HS-5 (cell line): ENCODE measurements at places on chromosomes 7 and 10.

GRCh38 chr10:100972115-100972903, 3.0 kb downstream of the SEMA4G start:
- no peak for DNase-seq

DNA sequence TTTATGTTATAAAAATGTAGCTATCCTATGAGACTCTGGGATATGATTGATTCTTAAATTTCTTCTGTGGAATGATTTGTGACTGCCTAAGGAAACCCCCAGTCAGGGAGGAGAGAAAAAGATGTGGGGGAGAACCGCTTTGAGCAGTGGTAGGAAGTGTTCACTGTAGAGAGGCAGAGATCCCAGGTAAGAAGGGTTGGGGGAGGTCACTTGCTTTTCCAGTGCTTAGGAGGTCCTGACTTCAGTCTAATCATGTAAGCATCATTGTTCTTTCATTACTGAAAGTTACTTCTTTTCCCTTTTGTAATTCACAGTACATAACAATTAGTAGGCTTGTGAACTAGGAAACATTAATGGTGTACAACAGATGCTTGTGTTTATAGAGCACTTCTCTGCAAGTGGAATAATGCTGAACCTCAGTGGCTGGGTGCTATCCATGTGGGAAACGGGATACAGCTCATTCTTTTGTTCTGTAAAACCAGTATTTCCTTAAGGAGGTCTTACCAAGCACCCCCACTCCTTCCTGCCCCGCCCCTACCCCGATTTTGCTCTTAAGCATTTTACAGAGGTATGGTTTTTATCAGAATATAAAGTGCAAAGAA, 165.4 kb downstream of the ST7 start:
- DNase-seq = no peak

DNA sequence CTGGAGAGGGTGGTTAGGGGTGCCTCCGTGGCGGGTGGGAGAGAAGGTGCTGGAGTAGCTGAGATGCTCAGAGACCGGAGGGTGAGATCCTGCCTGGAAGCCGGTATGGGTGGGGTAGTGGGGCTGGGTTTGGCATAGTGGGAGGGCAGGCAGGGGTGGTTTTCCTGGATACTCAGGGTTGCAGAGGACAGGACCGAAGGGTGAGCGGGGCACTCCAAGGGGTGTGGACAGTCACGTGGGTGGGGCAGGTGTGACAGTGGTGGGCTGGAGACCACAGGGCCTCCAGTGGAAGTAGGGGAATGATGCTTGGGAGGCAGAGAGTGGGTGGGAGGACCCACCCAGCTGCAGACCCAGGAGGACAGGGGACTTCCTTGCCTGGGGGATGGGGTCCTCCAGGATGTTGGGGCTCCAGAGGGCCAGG, 1.9 kb downstream of the SCART1 start:
- no peak for DNase-seq

DNA sequence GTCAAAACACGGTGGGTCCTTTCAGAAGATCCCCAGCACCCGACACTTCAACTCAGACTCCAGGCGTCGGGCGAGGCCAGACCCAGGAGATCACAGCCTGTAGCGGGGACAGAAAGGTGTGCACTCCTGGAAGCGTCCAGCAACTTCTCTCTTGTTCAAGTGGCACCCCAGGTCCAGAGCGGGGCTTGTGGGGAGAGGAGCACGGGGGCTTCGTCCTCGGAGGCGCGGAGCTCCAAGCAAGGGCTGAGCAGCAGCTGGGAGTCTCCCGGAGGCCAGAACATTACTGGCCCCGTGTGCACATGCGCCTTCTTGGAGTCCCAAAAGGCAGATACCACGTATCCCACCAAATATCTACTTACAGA, 54.9 kb downstream of the ZRANB1 start:
- DNase-seq = no peak

DNA sequence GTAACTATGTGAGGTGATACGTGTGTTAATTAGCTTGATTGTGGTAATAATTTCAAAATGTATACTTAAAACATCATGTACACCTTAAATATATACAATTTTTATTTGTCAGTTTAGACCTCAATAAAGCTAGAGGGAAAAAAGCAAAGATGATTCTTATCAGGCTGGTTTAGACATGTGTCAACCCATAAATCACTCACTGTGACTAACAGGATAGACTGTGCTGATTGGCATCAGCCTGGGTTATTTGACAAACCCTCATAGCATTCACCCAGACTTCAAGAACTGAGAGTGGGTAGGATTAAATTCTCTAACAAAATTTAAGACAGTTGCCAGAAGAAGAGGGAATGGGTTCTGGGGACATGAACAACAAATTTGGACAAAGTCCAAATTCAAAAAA, 73.8 kb upstream of the TMEM140 start:
- DNase-seq = no peak

GRCh38 chr10:75367021-75367487, 34.5 kb downstream of the ZNF503 start:
- no peak for DNase-seq

DNA sequence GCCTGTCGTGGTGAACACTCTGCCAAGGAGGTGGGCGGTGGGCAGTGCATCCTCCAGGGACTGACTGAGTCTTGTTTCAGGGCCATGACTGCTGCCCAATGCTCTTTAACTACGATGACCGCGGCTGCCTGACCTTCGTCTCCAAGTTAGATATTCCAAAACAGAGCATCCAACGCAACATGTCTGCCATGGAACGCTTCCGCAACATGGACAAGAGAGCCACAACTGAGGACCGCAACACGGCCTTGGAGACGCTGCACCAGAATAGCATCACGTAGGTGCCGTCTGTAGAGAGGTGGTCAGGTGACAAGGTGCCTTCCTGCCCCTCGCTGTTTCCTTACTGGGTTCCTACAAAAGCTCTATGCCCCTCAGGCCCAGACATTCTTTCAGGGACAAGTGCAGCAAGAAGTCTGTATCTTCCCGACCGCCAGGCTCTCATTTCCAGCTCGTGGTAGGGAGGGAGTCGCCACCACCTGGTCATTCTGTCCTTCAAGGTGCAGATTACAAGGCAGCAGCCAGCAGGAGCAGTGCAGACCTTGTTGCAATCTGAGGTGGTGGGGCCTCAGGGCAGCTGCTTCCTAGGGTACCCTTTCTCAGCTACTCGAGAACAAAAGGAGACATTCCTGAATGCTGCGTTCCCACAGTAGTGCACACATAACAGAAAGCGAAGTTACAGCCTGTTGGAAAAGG, 14.9 kb upstream of the ARPC1B start:
- no peak for DNase-seq

DNA sequence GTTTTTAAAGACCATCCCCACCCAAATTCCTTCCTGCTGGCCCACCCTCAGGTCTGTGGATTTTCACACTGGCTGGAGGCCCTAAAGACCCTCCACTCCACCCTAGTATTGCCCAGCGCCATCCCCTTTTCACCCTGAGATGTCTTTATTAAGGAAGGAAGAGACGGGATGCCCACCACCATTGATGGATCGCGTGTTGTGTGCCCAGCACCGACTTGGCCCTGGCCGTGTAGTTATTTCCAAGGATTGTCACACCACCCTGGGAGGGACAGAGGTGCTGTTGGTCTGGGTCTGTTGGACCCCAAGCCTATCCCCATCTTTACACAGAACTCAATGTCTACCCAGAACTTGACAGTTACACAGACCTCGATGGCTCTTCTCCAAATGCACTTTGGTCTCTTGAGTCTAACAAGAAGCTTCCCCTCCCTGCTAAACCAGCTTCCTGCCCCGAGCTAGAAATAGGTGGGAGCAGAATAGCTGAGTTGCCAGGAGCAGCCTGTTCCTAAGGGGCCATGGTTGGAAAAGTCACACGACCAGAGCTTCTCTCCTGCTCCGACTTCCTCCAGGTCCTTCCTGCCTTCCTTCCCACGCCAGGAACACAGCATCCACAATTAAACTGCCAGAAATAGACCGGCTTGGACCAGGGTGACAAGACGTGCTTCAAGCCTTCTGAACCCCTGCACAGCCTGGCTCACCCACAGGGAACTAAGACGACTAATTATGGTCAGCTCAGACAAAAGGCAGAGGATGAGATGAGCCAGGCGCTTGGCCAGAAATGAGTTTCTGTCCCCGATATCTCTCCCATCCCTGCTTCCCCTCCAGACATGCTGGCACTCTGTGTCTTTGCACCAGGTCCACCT, 139.5 kb upstream of the CHST15 start:
- DNase-seq = no peak

DNA sequence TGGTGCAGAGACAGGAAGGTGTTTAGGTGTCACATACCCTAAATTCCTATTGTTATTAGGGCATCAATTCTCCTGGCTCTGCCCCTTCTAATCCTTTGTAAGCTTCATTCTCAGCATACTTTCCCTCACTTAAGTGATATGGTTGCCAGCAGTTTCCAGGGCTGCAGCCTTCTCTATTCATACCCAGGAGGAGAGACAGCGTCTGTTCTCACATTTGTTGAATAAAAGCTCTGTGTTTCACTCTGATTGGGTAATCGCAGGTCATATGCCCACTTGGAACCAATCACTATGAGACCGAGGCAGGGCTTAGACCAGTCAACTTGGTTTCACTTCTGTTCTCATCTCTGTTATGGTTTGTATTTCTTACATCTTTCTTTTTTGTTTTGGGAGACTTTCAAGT, 109.6 kb upstream of the MTPN start:
- DNase-seq = peak; percentile 44

- no peak for DNase-seq
Observed at GRCh38 chr10:92755725-92756124, 66.0 kb downstream of the HHEX start.

DNA sequence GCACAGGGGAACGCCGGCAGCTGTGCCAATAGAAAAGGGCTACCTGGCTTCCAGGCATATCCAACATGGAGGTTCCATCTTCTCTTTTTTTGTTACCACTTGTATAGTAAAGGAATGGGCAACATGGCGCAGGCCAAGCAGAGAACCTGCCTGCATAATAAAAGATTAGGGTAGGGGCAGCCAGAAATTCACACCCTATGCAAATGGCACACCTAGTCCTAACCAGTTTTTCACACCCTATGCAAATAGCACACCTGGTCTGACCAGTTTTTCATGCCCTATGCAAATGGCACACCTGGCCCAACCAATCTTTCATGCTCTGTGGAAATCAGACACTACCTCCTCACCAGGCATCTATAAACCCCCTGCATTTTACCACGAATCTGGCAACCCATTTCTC, 369.5 kb downstream of the IPMK start:
- no peak for DNase-seq

DNA sequence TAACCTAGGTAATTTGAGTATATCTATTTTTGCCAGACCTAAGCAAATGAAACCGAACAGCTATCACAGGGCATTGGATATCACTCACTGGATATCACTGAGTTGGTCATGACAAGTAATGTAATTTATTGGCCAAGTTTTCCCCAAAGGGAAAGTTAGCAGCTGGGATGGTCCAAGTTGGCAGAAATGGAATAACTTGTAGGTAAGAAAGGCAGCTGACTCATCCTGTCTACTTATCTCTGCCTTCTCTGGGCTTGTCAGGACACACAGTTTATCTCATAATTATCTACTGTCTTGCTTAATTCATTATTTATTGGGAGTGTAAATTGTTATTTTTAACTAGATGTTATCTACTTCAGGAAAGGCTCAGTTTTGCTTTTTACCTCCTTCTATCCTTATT, 502.0 kb upstream of the DPP6 start:
- DNase-seq = no peak

DNA sequence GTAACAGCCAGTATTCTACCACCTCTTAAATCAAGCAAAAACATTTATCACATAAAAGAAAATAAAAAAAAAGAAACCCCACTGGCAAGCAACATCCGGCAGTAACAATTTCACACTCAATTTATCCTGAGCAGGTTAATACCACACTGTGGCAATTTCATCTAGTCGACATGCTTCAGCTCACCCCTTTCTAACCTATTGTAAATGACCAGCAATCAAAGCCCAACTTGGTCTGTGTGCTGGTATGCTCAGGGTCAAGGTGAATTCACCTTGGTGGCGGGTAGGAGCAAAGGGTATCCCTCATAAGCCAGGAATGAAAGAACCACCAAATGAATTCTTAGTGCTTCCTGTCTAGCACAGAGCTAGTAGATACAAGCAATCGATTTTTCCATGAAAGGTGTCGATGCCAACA, 109.1 kb upstream of the AFAP1L2 start:
- no peak for DNase-seq

DNA sequence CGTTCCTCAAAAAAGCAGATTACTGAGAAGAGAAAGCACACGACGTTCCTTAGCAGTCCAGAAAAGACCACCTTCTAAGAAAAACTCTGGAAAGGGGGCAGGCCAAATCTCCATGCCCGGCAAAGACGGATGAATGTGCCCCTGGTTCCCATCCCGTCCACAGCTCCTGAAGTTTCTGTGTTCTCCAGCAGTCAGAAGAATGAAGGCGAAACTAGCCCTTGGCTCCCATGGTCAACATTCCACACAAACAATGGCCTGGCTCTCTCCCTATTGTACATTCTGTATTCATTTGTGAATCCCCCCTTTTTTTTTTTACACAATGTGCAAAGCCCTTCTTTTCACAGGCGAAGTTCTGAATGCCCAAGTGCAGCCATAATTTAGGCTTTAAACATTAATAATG, 5.3 kb downstream of the CTBP2 start:
- DNase-seq = no peak

GRCh38 chr7:76260171-76260703, 42.2 kb upstream of the HSPB1 start:
- no peak for DNase-seq

DNA sequence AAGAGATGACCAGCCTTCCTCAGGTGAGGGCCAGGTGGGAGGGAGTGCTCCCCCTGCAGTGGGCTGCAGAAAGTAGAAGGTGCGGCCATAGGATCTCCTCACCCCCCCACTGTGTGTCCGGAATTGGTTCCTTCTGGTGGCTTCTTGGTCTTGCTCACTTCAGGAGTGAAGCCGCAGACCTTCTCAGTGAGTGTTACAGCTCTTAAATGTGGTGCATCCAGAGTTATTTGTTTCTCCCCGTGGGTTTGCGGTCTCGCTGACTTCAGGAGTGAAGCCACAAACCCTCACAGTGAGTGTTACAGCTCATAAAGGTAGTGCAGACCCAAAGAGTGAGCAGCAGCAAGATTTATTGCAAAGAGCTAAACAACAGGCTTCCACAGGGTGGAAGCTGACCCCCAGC, 90.3 kb upstream of the NPS start:
- no peak for DNase-seq

GRCh38 chr7:96320442-96320841, 1.5 kb downstream of the SLC25A13 start:
- no peak for DNase-seq

DNA sequence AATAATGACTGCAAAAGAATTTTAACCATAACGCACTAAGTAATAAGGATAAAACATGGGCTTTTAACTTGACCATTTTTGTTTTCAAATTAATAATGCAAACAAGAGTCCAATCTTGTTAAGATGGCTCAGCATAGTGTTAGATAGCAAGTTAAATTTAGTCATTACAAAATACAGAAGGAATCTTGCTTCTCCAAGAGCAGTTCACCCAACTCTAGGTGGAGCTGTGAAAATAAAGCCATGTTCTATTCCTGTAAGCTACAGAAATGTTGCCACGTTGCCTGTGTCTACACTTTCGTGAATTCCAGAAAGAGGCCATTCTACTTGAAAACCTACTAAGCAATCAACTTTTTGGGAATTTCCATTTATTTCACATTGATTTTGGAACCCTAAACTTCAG, 191.9 kb downstream of the SFMBT2 start:
- DNase-seq = no peak

DNA sequence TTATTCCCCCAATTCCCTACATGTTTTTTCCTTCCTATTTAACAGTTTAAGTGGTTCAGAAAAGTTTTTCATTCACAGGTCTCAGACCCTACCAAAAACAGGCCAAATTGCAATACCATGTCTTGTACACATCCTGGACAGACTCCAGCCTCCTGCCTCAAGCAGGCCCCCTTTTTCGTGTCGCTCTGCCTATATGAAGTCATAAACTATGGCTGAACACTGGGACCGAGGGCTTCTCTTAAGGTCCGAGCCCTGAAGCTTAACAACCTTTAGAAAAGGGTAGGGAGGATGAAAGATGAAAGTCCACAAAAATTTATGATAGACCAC, 1.4 kb downstream of the FBXW4 start:
- no peak for DNase-seq
